H9 (cell line): ENCODE measurements at places on chromosomes 6 and 20.

- H3K36me3 ChIP-seq, result no peaks in the 10 kb centered on the region
- H3K4me3 ChIP-seq, result no peak overlapping the region
- no peaks in the 10 kb centered on the region for H3K4me1 ChIP-seq
- DNase-seq, result no peak
Observed at GRCh38 chr6:68679399-68679798, 44.3 kb downstream of the ADGRB3 start.

GRCh38 chr6:128068119-128068479 is 167.2 kb upstream of the THEMIS start:
- H3K4me1 ChIP-seq, result no peaks in the 10 kb centered on the region; the same call in 1 of the 2 replicates
- no peaks in the 10 kb centered on the region for H3K36me3 ChIP-seq
- no peaks in the 10 kb centered on the region for H3K27me3 ChIP-seq
- H3K4me3 ChIP-seq, result no peak overlapping the region
- DNase-seq, result peak; percentile 24

DNA sequence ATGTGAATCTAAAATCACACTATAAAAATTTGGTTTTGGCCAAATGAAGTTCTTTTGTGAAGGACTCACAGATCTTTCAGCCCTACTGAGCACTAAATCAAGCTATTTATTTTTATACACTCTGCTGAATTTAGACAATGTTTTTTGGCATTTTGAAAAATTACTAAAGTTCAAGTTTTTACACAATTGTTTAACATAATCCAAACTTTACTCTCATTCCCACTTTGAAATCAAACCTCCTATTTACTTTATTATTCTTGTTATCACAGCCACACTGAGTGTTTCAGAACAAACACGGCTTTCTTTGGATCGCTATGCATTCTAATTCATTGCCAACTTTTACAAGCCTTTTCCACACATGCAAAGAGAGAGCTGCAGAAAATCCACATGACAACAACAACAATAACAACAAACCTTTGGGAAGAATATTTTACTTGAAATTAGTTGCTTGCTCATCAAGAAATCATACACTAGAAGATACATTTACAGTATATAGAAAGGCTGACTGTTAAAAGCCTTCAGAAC is 49.1 kb upstream of the TMEM30A start:
- peak overlapping the region; percentile 68 for H3K4me3 ChIP-seq
- H3K27me3 ChIP-seq, result no peaks in the 10 kb centered on the region
- peaks cover 14% of the 10 kb centered on the region; the same call in 1 of the 2 replicates for H3K4me1 ChIP-seq
- no peaks in the 10 kb centered on the region for H3K36me3 ChIP-seq
- no peak for DNase-seq

DNA sequence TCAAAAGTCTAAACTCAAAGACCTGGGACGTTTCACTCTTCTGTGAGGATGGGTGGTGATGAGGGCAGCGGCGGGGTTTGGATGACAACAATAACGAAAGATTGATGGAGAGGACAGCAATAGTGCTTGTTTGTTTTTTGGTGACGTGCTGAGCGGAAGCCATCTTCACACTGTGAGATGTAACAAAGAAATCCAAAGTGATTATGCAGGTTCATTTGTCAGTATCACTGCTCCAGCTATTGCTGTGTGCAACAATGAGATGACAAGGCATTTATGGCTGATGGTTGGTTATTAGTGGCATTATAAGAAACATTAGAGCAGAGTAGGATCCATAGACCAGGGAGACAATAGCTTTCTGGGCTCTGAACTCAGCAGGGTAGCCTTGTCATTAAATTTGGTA is 306.7 kb downstream of the RNF144B start:
- no peaks in the 10 kb centered on the region for H3K27me3 ChIP-seq
- no peaks in the 10 kb centered on the region for H3K36me3 ChIP-seq
- no peak overlapping the region for H3K4me3 ChIP-seq
- peaks cover 2% of the 10 kb centered on the region; the same call in 1 of the 2 replicates for H3K4me1 ChIP-seq
- no peak for DNase-seq

DNA sequence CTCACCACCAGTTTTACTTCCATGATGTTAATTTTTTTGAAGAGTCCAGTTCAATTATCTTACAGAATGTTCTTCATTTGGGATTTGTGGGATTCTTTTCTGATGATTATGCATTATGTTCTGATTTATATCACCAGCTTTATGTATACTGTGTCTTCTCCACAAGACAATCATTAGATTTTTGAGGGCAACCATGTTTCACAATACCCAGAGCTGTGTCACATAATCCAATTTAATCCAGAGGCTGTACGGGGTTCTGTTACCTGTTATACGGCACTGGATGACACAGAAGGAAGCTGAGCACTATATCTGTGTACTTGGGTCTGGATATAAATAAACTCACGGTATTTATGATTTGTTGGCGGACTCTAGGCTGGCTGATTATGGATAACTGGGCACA is 41.6 kb upstream of the RPN2 start:
- H3K4me1 ChIP-seq, result no peaks in the 10 kb centered on the region
- no peak overlapping the region for H3K4me3 ChIP-seq
- DNase-seq, result no peak
- no peaks in the 10 kb centered on the region for H3K36me3 ChIP-seq
- no peaks in the 10 kb centered on the region for H3K27me3 ChIP-seq

GRCh38 chr6:4883298-4883697 is 107.1 kb downstream of the CDYL start:
- no peaks in the 10 kb centered on the region for H3K36me3 ChIP-seq
- no peak for DNase-seq
- H3K27me3 ChIP-seq, result no peaks in the 10 kb centered on the region
- no peak overlapping the region for H3K4me3 ChIP-seq
- H3K4me1 ChIP-seq, result peaks cover 11% of the 10 kb centered on the region; the same call in 1 of the 2 replicates

- H3K36me3 ChIP-seq, result no peaks in the 10 kb centered on the region
- no peaks in the 10 kb centered on the region for H3K27me3 ChIP-seq
- no peak overlapping the region for H3K4me3 ChIP-seq
- H3K4me1 ChIP-seq, result no peaks in the 10 kb centered on the region
- no peak overlapping the region for H3K27ac ChIP-seq
Observed at GRCh38 chr6:92329208-92329847, 1090.0 kb downstream of the EPHA7 start.

DNA sequence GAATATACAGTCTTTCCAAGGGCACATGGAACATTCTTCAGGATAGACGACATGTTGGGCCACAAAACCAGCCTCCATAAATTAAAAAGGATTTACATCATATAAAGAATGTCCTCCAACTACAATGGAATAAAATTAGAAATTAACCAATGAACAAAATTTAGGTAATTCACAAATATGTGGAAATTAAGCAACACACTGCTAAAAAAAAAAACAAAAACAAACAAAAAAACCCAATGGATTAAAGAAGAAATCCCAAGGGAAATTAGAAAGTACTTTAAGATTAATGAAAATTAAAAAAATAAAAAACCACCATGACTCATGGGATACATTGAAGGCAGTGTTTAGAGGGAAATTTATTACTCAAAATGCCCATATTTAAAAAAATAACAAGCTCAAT is 21.4 kb upstream of the NT5E start:
- H3K36me3 ChIP-seq, result peaks cover 3% of the 10 kb centered on the region; the same call in 1 of the 2 replicates
- H3K27ac ChIP-seq, result no peak overlapping the region
- DNase-seq, result no peak
- no peaks in the 10 kb centered on the region for H3K27me3 ChIP-seq
- H3K4me1 ChIP-seq, result no peaks in the 10 kb centered on the region

GRCh38 chr20:35598899-35599775 is 16.5 kb upstream of the SPAG4 start:
- peaks cover 12% of the 10 kb centered on the region; the same call in 1 of the 2 replicates for H3K27me3 ChIP-seq
- no peak overlapping the region for H3K27ac ChIP-seq
- H3K4me1 ChIP-seq, result no peaks in the 10 kb centered on the region

DNA sequence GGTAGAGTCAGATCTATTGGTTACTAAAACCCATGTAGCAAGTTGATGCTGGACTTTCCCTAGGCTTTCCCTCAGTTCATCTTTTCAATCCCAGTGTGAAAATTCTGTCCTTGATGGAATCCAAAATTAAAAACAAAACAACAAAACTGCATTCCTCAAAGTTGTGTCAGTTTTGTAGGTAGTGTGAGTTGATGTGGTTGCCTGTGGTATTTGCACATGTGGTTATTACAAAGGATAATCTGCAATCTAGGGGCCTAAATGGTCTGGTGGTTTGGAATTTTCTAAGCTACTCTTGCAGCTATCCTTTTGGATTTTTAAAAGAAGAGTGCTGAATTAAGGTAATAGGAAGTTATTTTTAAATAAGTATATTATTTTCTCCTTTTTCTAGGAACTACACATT is 132.2 kb upstream of the SCGN start:
- H3K36me3 ChIP-seq, result peaks cover 3% of the 10 kb centered on the region; the same call in 2 of the 3 replicates
- no peaks in the 10 kb centered on the region for H3K4me1 ChIP-seq
- H3K4me3 ChIP-seq, result no peak overlapping the region
- H3K27ac ChIP-seq, result no peak overlapping the region
- DNase-seq, result no peak

GRCh38 chr6:143583542-143584327 is 72.2 kb upstream of the FUCA2 start:
- DNase-seq, result no peak
- no peaks in the 10 kb centered on the region for H3K27me3 ChIP-seq
- H3K27ac ChIP-seq, result no peak overlapping the region
- no peaks in the 10 kb centered on the region for H3K36me3 ChIP-seq
